Activated T-cell treated with anti-CD3 and anti-CD28 coated beads for 4 hours (primary cell): ENCODE measurements at places on chromosomes 5 and 9.

DNA sequence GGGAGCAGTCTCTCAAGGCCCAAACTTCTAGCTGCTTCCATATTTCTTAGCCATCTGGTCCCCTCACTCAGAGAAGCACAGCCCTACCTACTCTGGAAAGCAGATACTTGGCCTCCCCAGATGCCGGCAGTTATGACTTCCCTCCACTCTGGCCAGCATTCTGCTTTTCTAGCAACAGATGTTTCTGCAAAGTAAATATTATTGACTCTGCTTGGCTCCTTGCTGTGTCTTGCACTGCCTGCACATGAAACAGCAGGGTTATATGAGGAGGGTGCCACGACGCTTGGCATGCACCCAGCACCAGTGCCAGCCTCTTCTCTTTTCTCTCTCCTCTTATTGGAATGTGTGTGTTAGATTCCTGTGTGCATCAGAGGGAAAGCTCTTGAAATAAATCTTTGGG lies 99.7 kb downstream of the ARHGAP26 start:
- no peak for DNase-seq

GRCh38 chr5:107028938-107029337 lies 641.8 kb downstream of the EFNA5 start:
- no peak for DNase-seq

- no peak for DNase-seq
Measured at GRCh38 chr9:103789686-103790085, 304.4 kb upstream of the SMC2 start.

GRCh38 chr5:33267801-33268200 lies 173.0 kb upstream of the TARS1 start:
- DNase-seq = no peak

GRCh38 chr9:71630377-71630995 lies 137.8 kb downstream of the CEMIP2 start:
- DNase-seq = no peak

DNA sequence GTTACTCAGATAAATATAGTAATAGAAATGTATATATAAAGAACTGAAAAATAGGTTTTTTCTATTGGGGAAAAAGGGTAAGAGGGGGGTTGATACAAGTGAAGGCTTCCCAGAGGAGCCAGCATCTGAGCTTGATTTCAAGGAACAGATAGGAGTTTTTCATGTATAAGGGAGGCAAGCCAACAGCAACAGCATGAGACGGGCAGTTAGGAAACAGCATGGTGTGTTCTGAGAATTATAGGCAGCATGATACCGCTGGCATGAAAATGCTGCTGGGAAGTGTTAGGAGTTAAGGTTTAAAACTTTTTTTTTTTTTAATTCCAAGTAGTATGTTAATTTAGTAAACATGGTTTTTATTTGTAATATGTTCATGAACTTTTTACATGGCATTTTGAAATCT lies 9.7 kb downstream of the CDC37L1 start:
- no peak for DNase-seq

- no peak for DNase-seq
Measured at GRCh38 chr5:107893642-107894041, 222.9 kb upstream of the EFNA5 start.

GRCh38 chr5:112419986-112420864 lies 1.1 kb upstream of the EPB41L4A start:
- no peak for DNase-seq

GRCh38 chr5:68456756-68457217 lies 241.2 kb downstream of the PIK3R1 start:
- DNase-seq = no peak

DNA sequence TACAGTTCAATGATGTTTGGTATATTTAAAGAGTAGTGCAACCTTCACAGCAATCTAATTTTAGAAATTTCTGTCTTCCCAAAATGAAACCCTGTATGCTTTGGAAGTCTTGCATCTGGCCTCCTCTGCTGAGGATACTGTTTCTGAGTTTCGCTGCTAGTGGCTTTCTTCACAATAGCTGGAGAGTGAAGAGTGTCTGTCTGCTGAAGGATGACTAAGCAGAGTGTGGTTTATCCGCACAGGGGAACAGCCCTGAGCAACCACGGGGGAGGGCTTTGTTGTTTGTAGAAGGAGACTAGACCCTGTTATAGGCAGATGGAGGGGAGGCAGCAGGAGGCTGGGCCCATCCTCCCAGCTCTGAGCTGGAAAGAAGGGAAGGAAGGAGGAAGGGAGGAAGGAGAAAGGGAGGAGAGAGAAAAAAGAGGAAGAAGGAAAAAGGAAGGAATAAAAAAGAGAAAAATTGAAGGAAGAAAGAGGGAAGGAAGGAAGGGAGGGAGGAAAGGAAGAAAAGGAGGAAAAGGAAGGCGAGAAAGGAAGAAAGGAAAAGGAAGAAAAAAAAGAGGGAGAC lies 10.5 kb upstream of the IRX2 start:
- DNase-seq = no peak

GRCh38 chr9:9216934-9217333 lies 1395.9 kb downstream of the PTPRD start:
- DNase-seq = no peak

- DNase-seq = no peak
Measured at GRCh38 chr9:17536027-17536426, 42.8 kb upstream of the SH3GL2 start.

DNA sequence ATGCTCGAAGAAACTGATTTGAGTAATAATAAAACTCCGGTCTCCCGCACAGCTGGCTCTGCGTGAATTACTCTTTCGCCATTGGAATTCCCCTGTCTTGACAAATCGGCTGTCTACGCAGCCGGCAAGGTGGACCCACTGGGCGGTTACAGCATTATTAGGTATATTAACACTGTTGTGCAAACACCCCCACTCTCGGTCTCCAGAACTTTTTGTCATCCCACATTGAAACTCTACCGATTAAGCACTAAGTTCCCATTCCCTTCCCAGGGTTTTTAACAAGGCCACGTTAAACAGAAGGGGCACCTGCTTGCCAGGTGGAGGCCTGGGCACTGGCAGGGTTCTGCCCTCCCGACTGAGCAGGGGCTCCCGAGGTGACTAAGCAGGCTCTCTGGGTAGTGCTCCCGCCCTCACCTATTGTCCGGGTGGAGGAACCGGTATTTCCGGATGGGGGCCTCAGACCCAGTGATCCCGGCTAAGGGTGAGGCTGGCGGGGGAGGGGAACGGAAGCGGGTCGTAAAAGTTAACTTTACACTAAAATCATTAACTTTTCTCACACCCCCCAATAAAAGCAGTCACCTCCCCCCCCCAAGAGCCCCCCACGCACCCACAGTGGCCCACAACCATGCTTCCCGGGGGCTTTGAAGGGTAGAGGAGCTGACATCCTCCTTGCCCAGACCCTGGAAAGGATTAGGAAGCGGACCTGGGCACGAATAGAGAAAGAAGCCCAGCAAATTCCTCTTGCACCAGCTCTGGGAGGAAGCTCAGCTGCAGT lies 53.5 kb upstream of the TJP2 start:
- no peak for DNase-seq

DNA sequence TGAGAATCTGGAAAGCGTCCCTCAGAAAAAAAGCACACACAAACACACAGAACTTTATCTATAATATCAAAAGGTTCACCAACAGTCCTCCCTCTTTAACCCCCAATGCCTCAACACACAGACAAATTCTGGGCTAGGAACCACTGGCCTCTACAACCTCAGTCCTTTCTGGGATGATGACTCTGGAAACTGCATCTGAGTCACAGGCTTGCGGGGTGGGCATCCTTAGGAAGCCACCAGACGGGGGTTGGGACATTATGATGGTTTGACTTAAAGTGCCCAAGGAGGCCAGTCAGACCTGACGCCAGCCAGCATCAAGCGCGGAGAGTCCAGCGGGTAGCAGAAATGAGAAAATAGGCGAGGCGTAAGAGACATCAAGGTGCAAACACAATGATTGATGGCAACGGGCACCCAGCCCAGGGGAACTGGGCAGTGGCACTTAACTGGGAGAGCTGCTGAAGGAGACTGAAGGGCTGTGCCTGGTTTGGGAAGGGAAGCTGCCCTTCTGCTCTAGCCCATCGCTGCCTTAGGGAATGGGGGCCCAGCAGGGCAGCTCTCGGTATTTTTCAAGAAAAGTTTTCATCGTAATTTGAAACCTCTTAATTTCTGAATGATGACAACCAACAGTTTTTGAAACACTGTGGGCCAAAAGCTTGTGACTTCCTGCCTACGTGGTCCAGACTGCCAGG lies 20.7 kb downstream of the SPRY4 start:
- no peak for DNase-seq

DNA sequence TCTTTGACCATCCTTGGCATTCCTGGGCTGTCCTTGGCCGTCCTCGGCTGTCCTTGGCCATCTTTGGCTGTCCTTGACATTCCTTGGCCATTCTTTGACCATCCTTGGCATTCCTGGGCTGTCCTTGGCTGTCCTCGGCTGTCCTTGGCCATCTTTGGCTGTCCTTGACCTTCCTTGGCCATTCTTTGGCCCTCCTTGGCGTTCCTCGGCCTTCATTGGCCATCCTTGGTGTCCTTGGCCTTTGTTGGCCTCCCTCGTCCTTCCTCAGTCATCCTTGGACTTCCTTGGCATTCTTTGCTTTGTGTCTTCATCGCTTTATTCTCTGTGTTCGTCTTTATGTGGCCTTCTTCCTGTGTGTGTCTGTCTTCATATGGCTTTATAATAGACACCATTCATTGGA lies 20.7 kb downstream of the NDUFS6 start:
- DNase-seq = no peak

DNA sequence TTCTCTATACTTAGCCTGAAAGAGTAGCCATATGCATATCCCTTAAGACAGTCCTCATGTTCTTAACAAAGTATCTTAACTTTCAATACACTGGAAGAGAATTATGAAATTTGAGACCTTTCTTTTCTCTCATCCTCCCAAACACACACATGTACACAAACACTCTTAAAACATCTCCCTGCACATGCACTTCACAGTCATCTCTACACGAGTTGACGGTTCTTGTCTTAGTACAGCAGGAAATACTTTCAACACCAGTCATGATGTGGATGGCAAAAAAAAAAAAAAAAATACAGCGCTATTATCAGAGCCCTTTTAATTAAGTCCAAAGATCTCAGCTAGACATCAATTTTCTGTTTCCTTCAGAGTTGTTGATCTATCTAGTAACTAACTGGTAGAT lies 43.6 kb upstream of the PCSK1 start:
- DNase-seq = no peak

DNA sequence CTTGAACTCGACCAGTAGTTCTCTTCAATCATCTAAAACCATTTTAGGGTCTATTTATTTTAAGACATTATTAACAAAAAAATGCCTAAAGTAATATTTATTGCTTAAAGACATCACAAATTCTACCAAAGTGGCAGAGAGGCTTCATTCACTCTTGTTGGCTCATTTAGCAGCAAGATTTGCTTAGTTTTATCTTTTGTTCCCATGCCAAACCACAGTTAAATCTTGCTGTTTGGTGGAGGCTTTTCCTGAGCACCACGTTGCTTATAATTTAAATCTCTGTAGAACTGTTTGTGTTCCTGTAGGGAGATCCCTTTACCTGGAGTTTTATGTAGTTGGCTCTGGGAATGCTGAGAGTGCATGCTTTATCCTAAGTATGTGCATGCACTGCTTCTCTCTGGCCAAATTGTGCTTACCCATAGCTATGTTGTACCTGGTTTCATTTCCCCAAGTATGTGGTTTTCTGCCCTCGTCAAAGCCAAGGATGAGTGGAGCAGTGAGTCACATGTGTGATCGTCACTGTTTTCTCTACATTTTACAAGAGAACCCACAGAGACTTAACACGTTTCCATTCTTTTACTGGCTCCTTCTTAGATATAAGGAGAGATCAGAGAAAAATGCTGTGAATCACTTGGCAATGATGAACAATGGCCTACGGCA lies 42.1 kb upstream of the MAST4 start:
- no peak for DNase-seq

DNA sequence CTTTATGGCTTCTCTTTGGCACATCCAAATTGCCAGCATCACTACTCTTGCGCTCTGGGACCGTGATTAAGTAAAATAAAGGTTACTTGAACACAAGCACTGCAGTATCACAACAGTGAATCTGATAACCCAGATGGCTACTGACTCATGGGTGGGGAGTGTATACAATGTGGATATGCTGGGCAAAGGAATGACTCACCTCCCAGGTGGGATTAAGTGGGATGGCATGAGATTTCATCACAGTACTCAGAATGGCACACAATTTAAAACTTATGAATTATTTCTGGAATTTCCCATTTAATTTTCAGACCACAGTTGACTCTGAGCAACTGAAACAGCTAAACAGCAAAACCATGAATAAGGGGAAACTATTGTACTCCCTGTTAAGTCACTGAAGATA lies 4.3 kb downstream of the GFM2 start:
- DNase-seq = no peak

DNA sequence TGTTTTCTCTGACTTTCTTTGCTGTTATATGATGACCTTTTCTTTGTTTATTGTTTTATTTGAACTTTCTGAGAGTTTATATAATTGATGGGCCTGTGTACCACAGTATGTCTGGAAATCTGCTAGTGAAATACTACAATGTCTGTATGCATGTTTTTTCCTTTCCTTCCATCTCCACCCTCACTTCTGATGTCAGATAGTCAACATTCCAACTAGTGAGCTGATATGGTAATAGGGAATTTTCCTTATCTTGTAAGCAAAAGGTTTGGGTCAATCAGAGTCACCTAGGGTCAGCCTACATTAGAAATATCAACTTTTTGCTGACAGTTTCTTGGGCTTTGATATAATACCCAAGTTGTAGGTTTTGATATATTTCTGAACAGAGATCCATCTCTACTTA lies 103.2 kb downstream of the MAT2B start:
- DNase-seq = no peak

GRCh38 chr9:36960575-36960955 lies 73.5 kb downstream of the PAX5 start:
- DNase-seq = no peak

- DNase-seq = no peak
Measured at GRCh38 chr5:36769129-36769770, 107.3 kb upstream of the NIPBL start.

- no peak for DNase-seq
Measured at GRCh38 chr5:181161534-181162175, 14.3 kb downstream of the OR2V2 start.

GRCh38 chr9:123390337-123391135 lies 34.5 kb downstream of the CRB2 start:
- no peak for DNase-seq

DNA sequence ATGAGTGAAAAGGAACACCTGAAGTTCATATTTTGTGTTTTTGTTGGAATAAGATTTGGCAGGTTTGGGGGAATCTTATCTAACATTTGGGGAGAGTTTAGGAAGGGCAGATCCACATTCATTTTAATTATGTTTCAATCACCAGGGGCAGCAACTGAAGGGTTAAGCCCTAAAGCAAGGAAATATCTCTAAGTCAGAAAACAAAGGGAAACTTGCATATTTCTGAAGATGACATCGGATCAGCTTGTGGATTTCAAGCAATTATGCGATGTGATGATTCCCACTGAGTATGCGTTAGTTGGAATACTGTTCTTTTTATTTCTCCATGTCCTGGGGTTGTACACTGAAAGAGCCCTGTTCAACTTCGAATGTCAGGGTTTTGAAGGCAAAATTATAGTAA lies 59.8 kb upstream of the NFIB start:
- DNase-seq = no peak

DNA sequence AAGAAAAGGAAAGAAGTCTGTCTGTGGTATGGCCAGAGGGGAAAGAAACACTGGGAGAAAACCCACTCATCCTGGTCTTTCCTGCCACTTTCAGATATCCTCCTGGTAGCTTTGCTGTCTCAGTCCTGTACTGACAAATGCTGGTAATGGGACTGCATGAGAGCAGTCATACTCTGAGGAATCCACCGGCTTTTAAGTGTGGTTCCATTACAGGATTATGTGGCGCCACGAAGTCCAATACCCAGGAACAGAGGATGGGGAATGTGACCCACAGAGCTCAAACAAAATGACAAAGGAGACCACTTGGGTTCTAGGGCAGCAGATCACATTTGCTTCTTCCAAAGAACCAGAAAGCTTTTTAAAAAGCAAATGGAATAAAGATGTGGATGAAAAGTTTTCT lies 26.3 kb upstream of the FBP1 start:
- no peak for DNase-seq
